MV-4-11 (cell line): ENCODE measurements at places on chromosomes 3 and 15.

- DNase-seq = peak; percentile 24
Measured at GRCh38 chr15:60740787-60741354, 261.9 kb upstream of the ICE2 start.

GRCh38 chr3:24958271-24958670 lies 463.6 kb upstream of the THRB start:
- no peak for DNase-seq

- no peak for DNase-seq
Measured at GRCh38 chr3:181906338-181906737, 194.6 kb downstream of the SOX2 start.

- DNase-seq = no peak
Measured at GRCh38 chr3:18643281-18643680, 218.1 kb upstream of the SATB1 start.

GRCh38 chr3:194407423-194407822 lies 8.4 kb upstream of the GP5 start:
- no peak for DNase-seq

- no peak for DNase-seq
Measured at GRCh38 chr15:61151791-61152190, 77.3 kb downstream of the RORA start.

DNA sequence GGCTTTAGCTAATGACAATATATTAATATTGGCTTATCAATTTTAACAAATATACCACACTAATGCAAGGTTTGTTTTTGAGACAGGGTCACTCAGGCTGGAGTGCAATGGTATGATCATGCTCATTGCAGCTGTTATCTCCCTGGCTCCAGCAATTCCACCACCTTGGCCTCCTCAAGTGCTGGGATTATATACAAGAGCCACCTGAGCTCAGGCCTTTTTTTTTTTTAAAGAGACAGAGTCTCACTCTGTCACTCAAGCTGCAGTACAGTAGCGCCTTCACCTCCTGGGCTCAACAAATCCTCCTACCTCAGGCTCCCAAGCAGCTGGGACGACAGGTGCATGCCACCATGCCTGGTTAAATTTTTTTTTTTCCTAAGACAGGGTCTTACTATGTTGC lies 11.7 kb downstream of the DLG1 start:
- no peak for DNase-seq

GRCh38 chr3:186366206-186366605 lies 4.2 kb upstream of the DGKG start:
- no peak for DNase-seq

GRCh38 chr3:4831580-4831950 lies 147.7 kb upstream of the BHLHE40 start:
- no peak for DNase-seq

GRCh38 chr3:98057631-98058030 lies 22.5 kb upstream of the GABRR3 start:
- DNase-seq = no peak

- DNase-seq = no peak
Measured at GRCh38 chr3:68090571-68090970, 436.2 kb upstream of the SUCLG2 start.

- DNase-seq = no peak
Measured at GRCh38 chr3:33060609-33061337, 36.2 kb downstream of the GLB1 start.

GRCh38 chr3:138806376-138807080 lies 28.2 kb downstream of the PIK3CB start:
- DNase-seq = no peak

DNA sequence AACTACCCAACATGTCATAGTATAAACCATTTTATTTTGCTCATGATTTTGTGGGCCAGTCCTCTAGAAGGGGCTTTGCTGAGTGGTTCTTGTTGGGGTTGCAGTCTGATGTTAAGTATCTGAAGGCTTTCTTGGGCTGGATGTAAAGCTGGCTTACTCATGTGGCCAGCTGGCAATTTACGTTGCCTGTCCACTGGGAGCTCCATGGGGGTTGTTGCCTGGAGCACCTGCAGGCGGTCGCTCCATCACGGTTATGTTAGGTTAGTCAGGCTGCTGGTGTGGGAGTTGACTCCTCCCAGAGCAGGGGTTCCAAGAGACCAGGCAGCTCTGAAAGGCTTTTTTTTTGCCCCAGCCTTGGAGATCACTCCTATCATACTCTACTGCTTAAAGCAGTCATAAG lies 98.1 kb downstream of the NR1D2 start:
- no peak for DNase-seq

GRCh38 chr3:76624164-76624563 lies 415.7 kb upstream of the ROBO2 start:
- DNase-seq = no peak

GRCh38 chr15:84874981-84875699 lies 9.3 kb upstream of the SLC28A1 start:
- DNase-seq = no peak

- peak; percentile 38 for DNase-seq
Measured at GRCh38 chr3:31714495-31715280, 182.0 kb downstream of the STT3B start.

GRCh38 chr3:155766206-155766605 lies 21.3 kb upstream of the PLCH1 start:
- DNase-seq = no peak

- DNase-seq = no peak
Measured at GRCh38 chr3:192917028-192917403, 640 bp downstream of the MB21D2 start.

DNA sequence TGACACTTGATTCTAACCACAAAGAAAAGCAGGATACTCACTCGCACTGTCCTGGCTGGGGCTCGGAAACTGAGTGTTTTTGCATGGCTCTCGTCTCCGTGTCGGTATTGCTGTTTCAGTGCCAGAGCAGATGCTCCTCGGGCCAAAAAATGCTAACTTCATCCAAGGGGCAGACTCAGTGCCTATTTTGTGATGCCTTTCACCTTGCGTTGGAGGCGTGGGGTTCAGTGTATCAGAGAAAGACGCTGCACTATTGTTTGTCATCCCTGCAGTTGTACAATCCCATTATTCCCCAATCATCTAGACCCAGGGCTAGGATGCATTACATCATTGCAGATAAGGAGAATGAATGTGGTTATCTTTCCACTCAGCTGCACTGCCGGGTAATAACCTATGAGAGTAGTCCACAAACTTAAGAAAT lies 1.4 kb downstream of the CACNA2D3 start:
- no peak for DNase-seq

GRCh38 chr3:49882166-49882565 lies 12.5 kb upstream of the CAMKV start:
- DNase-seq = peak; percentile 93

- no peak for DNase-seq
Measured at GRCh38 chr3:9622438-9622837, 26.9 kb upstream of the MTMR14 start.

- DNase-seq = no peak
Measured at GRCh38 chr3:25508433-25508832, 80.4 kb downstream of the RARB start.

DNA sequence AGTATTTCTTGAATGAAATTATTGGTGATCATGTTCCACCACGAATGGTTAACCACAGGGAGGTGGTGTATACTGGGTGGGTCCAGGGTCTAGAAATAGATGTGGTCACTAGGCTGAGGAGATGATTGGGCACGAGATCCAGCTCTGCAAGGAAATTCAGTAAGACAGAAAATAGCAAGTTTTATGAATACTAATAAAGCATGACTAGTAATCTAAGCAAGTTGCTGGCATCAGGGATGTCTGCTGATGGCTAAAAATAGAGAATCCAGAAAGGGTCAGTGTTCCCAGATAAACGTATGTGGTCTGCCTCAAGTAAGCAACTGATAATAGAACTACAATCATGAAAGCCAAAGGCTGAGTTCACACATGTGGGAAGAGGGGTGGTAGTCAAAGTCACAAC lies 108.3 kb upstream of the FRMD4B start:
- no peak for DNase-seq

DNA sequence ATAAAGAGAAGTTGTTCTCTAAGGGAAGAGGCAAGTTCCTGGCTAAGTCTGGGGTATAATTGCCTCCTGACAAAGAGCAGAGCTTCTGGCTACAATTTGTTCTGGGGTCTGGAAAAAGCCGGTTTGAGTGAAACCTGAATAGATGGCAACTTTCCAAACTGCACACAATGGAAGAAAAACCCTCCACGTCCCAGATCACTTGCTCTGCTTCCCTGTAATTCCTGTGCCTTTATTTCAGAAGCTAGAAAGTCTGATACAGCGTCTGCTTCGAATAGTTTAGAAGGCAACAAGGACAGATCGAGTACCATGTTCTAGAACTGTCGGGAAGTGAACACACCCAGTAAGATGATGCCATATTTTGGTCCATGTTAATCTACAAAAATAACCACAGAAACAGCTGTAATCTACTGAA lies 1.6 kb upstream of the WDR82 start:
- no peak for DNase-seq
